Choroid plexus epithelial cell (primary cell): ENCODE measurements at places on chromosomes 3 and 15.

GRCh38 chr3:34942256-34942655, 697.1 kb upstream of the ARPP21 start:
- DNase-seq, result no peak

DNA sequence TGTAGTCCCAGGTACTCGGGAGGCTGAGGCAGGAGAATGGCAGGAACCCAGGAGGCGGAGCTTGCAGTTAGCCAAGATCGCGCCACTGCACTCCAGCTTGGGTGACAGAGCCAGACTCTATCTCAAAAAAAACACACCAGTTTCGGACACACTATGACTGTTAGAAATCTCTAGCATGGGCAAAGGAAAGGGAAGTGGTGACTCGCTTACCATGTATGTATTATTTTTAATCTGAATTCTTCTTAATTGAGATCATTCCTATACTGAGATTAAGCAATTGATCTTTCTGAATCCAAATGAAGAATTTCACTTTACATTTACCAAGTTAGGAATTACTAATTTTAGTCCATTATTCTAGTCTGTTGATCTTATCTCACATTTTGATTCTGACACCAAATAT, 459.2 kb upstream of the ALCAM start:
- DNase-seq, result peak; percentile 85

DNA sequence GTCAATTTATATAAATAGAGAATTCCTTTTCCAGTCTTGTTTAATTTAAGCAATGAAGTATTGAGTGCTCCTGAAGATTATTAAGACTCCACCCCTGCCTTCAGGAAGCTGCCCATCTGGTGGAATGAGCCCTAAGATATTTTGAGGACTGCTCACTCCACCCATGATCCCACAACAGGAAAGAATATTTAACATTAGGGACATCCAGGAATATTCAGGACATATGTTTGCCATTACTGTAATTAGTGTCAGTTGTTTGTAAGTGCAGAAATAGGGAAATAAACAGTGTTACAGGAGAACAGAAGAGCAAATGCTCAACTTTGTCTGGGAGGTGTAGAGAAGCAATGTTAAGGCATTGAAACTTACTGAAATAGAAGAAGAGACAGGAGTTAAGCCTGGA, 375.0 kb downstream of the ROBO2 start:
- no peak for DNase-seq

- DNase-seq, result peak; percentile 86
Observed at GRCh38 chr3:159252772-159253384, 451.0 kb downstream of the MFSD1 start.

- DNase-seq, result no peak
Observed at GRCh38 chr15:73862276-73862675, 11.1 kb upstream of the TBC1D21 start.

DNA sequence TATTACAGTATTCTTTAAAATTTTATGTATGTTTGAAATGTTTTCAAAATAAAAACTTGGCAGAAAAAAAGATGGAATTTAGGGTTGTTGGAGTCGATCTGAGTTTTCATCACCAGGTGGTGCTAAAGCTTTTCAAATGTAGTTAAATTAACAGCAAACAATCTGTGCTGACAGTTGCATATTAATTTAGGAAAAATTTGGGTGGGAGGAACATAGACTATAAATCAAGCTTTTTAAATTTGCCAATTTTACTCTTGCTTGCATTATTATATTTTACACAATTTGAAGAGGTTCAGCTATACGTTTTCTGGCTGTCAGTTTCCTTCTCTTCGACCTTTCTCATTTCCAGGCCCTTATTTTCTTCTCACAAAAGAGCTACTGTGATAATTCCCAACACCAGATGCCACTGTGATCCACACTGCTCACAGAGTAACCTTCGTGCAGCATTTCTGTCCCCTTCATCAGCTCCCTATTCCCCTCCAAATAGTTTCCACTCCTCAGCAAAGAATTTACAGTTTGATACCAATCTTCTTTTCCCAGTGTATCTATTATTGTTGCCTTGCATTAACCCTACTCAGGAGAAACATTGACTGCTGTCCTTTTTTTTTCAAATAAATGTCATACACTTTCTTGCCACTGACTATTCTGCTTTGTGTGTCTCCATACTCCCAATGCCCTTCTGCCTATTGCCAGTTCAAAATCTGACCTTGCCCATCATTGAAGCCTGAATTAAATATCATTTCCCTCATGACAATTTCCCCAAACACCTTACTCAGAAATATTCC, 53.4 kb upstream of the EIF5A2 start:
- DNase-seq, result peak; percentile 71

- no peak for DNase-seq
Observed at GRCh38 chr15:101092867-101093202, 159.0 kb downstream of the CHSY1 start.

GRCh38 chr15:71215126-71215894, 100.0 kb downstream of the THSD4 start:
- DNase-seq, result no peak

DNA sequence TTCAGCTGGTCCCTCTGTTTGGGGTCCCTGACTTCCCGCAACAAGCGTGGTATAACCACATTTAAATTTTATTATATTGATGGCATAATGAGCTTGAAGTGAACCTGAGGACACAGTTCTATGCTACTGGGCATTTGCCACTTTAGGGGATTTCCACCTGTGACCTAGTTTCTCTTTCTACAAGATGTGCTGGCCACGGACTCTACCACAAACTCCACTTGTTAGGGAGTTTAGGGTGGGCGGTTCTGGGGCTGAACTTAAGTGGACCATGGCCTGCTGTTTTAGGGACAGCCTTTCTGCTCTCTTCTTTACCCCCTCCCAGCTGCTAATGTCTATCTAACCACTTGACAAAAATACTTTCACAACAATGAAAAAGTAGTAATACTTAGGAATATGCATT, 1199.1 kb downstream of the SI start:
- DNase-seq, result no peak

DNA sequence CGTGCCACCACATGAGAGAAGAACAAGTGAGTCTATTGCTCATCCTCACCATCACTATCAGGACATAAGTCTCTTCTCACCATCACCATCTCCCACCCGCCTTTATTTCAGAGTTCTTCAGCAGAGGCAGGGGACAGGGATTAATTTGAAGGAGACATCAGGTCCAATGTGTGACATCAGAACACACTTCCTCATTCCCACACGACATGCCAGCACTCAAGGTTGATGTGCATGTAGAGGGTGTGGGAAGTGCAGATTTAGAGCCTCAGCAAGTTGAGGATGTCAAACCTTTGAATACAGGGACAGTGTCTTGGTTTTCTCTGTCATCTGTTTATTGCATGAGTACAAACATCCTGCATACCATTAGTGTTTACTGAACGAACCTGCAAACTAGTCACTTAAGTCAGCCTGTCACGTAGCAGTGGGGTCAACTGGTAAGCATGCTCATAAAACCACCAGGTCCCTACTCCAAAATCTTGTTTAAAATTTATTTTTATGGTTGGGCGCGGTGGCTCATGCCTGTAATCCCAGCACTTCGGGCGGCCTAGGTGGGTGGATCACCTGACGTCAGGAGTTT, 104.4 kb downstream of the MYLK start:
- no peak for DNase-seq

DNA sequence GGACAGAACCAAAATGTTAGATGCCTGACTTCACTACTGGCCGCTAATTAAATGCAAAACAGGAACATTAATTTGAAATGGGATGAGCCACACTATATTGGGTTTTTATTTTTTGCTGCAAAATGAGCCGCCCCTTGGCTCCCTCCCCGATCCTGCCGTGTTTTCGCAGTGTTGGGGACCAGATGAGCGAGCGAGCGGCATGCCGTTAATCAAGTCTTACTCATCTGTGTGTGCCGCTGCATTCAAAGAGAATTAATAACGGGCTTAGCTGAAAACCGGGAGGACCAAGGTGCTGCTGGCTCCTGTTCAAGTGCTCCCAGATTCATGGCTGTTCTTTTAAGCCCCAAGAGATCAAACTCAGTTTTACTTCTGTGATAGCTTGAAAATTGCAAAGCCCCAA, 20.0 kb downstream of the TAFA4 start:
- no peak for DNase-seq

GRCh38 chr3:45060165-45060892, 34.2 kb downstream of the CLEC3B start:
- DNase-seq, result no peak

GRCh38 chr3:11622586-11623550, 20.8 kb downstream of the VGLL4 start:
- no peak for DNase-seq

- DNase-seq, result peak; percentile 59
Observed at GRCh38 chr3:107128946-107129345, 248.3 kb upstream of the CCDC54 start.

DNA sequence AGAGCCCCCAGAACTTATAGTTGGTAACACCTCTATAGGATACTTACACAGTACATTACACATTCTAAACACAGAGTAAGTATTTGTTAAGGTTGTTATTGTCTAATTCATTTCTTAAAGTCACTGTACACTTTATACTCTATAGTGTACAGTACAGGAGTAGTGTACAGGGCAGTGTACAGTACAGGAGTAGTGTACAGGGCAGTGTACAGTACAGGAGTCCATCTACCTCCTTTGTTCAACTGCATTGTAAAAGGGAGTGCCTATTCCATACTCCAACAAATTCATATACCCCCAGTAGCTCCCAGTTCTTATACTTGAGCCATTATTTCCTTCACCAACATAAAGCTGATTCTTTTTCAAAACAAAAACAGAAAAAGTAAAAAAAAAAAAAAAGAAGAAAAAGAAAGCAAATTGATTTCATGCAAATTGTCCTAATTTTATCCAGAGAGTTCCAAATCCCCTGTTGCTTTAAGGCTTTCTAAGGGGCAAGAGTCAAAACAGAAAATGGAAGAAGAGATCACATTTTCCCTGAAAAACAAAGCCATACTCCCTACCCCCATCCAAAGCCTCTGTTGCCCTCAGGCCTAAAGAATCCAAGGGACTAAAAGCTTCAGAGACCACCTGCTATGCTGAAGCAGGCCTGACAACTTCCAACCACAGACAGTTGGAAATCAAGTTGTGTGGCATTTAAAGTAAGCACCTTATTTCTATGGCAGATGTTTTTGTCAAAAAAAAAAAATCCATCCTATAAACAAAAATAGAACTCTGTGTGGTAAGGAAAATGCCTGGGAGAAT, 125.6 kb downstream of the PLCH1 start:
- DNase-seq, result no peak

- DNase-seq, result no peak
Observed at GRCh38 chr3:116247605-116248004, 197.7 kb downstream of the LSAMP start.

GRCh38 chr3:5846261-5846660, 658.8 kb downstream of the EDEM1 start:
- DNase-seq, result no peak

DNA sequence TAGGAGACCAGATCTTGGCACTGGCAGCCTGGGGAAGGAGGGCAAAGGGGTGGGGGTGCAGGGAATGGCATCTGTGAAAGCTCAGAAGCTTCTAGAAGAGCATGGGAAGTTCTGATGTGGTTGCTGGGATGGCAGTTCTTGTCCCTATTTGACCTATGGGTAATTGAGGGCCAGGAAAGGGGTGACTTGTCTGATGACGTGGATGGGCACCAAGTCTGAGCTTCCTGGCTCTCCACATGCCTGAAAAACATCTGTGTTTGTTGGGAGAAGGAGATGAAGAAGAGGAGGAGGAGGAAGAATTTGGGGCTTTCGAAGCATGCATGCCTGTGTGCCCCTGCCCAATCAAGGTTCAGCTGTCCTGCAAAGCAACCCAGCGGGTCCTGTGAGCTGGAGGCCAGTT, 158.8 kb downstream of the SMAD6 start:
- no peak for DNase-seq

DNA sequence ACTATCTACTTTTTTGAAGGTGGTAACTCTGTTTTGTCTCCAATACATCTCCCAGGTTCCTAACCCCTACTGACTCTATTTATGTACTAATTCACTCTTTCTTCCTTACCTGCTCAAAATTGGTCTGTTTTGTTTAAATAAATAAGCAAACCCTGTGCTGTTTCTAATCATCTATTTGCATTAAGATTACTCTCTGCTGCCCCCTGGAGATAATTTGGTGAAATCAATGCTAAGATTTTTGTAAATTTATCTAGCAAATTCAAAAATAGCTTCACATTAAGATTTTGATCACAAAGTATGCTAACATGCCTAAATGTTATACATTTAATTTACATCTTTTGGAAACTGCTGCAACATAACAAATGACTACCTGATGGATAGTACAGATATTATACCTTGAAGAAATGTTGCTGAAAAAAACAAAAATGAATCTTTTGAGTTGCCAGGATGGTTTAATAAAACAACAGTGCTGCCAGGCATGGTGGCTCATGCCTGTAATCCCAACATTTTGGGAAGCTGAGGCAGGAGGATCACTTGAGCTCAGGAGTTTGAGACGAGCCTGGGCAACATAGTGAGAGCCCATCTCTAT, 4.4 kb upstream of the CD200R1 start:
- DNase-seq, result peak; percentile 58

DNA sequence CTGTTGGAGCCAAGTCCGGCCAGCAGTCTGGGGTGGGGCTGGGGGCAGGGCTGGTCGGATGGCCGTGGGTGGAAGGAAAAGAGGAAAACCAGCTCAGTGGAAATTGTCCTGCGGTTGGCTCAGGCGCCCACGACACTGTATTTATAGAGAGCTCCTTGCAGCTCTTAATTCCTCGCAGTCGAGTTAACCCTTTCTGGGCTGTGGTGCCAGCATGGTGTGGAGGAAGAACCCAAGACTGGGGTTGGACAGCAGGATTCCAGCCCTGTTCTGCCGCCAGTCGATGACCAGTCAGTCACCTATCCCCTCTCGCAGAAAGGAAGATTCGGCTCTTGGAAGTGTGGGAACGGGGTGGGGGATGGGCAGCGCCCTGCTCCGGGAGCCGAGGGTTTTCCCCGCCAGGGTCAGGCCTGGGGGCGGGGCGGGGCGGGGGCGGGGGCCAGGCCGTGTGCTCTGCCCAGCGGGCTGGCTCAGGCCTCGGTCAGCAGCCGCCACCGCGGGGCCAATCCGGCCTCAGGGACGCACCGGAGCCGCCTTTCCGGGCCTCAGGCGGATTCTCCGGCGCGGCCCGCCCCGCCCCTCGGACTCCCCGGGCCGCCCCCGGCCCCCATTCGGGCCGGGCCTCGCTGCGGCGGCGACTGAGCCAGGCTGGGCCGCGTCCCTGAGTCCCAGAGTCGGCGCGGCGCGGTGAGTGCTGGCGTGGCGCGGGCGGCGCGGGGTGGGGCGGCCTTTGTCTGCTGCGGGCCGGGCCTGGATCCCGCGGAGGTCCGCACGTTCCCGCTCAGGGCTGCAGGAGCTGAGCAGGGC, at the start of gene CD276:
Gene CD276 (plus strand): TSS at position 607 of the 804 bp plus-strand sequence. CDS start 15,257 bp downstream, outside the sequence.
- peak; percentile 63 for DNase-seq

GRCh38 chr15:76991741-76992645, 2.9 kb upstream of the PSTPIP1 start:
- no peak for DNase-seq
